ENCODE measurements at places on chromosomes 3 and 15.
A peak's percentile ranks its signal among the peaks of the same experiment; 100 is the strongest.

GRCh38 chr15:24919446-24919845, 35.3 kb upstream of the SNRPN start:
- DNase-seq: no peak

GRCh38 chr3:12509466-12509865, 25.2 kb downstream of the TSEN2 start:
- DNase-seq: no peak

DNA sequence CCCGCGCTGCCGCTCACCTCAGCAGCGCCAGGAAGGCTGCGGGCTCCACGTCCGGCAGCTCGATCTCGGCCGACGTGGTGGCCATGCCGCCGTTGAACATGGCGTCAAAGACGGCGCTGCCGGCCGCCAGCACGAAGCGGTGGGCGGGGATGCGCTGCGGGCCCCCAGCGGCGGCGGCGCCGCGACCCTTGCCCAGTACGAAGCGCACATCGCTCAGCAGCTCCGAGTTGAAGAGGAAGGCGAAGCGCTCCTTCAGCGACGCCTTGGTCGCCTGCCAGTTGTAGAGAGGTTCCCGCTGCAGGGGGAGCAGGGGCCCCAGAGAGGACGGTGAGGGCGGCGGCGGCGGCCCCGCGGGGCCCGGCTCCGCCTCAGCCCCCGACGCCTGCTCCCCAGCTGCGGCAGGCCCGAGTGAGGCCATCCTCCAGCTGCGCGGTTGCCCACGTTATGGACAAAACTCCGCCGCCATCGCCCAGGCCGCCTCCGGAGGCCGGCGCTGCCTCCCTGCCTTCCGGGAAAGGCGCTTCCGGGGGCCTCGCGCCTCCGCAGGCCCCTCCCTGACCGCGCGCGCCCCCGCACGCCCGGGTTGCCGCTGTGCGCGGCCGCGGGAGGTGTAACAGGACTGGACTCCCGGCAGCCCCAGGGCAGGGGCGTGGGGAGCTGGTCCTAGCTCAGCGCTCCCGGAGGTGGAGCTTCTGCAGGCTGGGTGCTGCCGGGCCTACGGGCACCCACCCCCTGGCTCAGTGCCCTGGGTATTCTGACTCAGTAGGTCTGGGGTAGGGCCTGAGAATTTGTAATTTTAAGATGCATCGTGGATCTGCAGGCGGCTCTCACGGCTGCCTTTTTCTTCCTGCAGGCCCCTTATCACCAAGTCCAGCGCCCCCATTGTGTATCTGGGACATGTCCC, at the start of gene BTBD1:
Gene BTBD1, minus strand, starts transcription at position 519 of the 904 bp plus-strand sequence. Its CDS starts 101 bp downstream, at position 418.
- peak; percentile 90 for DNase-seq

DNA sequence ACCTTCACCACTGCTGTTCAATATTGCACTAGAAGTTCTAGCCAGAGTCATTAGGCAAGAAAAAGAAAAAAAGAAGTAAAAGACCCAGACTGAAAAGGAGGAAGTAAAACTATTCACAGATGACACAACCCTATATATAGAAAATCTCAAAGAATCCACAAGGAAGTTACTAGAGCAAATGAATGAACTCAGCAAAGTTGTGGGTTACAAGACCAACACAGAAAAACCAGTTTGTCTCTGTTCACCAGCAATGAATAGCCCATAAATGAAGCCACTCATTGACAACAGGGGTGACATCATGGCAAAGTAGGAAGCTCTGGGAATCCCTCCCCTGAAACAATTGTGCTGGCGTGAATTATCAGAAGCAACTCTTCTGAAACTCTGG, 4.6 kb downstream of the CFAP100 start:
- DNase-seq: no peak

GRCh38 chr15:70192490-70192889, 94.8 kb upstream of the TLE3 start:
- no peak for DNase-seq

- DNase-seq: no peak
These were observed 6.1 kb downstream of the SHF start for GRCh38 chr15:45181491-45182285.

GRCh38 chr15:80480171-80480811, 76.1 kb downstream of the ARNT2 start:
- DNase-seq: peak; percentile 37
